Central memory CD4-positive, alpha-beta T cell (primary cell): ENCODE measurements at places on chromosomes 6 and 20.

DNA sequence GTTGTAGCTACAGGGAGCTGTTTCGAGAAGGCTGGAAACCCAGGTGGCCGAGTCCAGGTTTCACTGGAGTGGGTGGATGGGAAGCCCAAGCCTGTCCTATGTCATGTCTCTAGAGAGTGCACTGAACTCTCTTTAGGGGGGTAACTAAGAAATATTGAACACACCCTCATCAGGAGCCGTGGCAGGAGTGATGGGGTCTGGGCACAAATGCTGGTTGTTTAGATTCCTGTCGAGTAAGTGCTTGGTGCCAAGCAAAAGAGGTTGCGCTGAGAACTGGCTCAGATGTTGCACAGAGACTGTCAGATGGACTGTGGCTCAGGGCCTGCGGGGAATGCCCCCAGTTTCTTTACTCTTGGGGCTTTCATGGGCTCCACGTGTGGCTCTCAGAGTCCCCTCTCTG is 7.3 kb upstream of the FAM209A start:
- DNase-seq = no peak

DNA sequence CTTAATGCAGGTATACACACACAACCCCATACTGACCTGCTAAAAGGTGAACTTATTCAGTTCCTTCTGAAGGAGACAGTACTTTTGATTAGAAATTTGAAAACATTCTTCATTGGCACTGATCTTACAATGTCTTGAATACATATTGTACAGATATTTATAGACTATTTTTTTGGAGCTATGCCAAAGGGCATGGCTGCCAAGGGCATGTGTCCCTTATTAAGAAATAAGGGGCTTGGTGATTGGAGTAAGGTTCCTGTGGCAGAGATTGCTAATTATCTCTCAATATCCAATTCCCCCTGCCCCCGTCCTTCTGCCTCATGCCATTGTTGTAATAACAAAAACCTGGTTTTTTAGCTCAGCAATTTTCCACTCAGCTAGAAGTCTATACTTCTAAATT is 355.9 kb downstream of the FARS2 start:
- DNase-seq = no peak

- no peak for DNase-seq
Observed at GRCh38 chr6:47203266-47203937, 106.3 kb downstream of the TNFRSF21 start.

GRCh38 chr6:5670811-5671561 is 335.7 kb downstream of the NRN1 start:
- DNase-seq = peak; percentile 1

- no peak for DNase-seq
Observed at GRCh38 chr20:11376998-11377397, 540.7 kb upstream of the BTBD3 start.

DNA sequence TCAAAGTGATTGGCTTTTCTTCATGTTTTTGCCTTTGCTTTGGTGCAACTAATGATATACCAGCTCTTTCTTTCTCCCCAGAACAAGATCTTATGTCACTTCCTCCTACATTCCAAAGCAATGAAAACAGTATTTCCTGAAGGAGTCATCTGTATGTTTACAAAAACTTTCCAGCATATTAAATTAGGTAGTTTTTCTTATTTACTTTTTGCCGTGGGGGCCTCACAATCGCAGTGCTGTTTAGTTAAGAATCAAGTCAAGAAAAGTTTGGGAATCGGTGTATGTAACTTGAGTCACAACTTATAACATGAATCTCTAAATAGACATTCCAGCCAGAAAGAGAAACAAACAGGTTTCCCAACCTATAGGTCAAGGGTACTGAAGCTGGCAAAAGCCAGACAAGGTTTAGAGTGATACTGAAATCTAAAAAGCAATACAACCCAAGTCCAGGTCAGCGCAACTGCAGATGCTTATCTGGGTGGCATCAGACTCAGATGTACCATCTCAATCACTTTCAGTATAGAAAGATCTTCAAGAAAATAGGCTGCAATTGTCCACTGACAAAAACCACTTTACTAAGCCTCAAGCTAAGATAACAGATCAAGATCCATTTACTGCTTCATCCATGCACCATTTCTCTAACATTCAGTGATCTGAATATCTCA is 63.6 kb downstream of the IPCEF1 start:
- no peak for DNase-seq

DNA sequence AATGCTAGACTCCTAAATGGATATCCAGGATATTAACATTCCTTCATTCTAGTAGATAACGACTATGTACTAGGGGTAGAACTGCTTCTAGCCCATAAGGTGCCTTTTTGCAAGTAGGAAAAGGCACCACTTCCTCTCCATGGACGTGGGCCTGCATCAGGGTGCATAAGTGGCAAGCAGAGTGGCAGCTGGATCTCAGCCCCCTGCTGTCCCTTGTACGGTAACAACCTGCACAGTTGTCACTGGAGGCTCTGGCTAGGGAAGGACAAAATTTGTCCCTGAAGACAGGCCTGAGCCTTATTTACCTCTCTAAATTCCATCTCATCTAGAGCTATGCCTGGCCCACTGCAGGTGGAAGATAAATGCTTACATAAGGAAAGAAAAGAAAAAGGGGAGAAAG is 42.5 kb upstream of the SAYSD1 start:
- DNase-seq = no peak

- no peak for DNase-seq
Observed at GRCh38 chr20:4070323-4071177, 55.2 kb upstream of the RNF24 start.

GRCh38 chr20:4435225-4435624 is 286.5 kb upstream of the PRND start:
- DNase-seq = no peak

GRCh38 chr6:130994319-130995097 is 68.5 kb downstream of the EPB41L2 start:
- DNase-seq = no peak

DNA sequence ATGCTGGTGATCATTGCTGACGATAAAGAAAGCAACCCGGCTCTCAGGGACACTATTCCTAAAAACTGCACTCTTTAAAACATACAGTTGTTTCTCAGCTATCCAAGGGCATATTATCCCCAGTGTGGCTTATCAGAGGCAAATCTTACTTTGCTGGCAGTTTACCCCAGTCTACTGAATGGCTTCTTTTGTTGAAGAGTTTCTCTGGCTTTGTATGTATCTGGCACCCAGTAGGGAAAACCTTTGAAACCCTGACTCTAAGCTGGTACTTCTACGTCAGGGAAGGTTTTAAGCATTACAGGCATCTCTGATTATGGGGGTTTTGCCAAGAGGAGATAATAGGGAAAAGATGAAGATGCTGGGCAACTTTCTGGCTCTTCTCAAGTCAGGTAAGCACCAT is 637.6 kb upstream of the CHD6 start:
- no peak for DNase-seq

DNA sequence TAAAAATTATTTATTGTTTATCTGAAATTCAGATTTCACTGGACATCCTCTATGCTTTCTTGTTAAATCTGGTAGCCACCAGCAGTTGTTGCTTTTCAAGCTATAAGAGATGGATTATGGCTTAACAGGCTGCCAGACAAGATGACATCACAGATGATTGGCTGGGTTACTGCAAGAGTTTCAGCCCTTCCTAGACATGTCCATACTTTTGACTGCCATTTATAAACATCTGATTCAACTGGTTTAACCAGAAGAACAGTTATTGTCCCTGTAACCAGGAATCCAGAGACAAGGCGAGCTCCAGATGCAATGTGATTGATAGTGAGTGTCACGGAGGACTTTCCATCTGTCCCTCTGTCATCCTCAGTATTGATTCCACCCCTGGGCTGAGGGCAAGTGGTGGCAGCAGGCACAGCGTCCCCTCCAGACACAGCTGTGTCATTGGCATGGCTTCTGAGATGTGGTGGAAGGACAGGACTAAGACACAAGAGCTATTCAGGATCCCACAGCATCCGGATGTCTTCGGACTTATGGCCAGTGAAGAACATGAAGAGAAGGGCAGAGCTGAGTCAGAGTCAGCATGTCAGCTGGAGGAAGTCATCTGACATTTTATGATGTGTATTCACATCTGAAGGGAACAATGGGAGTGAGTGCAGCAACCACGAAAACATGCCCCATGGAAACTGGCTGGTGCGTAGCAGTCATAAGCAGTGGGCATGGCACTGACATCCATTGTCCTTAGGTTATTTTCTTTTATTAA is 284.5 kb upstream of the CDYL start:
- no peak for DNase-seq

- DNase-seq = no peak
Observed at GRCh38 chr6:130720076-130720715, 107.0 kb upstream of the SMLR1 start.

- no peak for DNase-seq
Observed at GRCh38 chr20:63522091-63522868, 1.7 kb downstream of the PPDPF start.

DNA sequence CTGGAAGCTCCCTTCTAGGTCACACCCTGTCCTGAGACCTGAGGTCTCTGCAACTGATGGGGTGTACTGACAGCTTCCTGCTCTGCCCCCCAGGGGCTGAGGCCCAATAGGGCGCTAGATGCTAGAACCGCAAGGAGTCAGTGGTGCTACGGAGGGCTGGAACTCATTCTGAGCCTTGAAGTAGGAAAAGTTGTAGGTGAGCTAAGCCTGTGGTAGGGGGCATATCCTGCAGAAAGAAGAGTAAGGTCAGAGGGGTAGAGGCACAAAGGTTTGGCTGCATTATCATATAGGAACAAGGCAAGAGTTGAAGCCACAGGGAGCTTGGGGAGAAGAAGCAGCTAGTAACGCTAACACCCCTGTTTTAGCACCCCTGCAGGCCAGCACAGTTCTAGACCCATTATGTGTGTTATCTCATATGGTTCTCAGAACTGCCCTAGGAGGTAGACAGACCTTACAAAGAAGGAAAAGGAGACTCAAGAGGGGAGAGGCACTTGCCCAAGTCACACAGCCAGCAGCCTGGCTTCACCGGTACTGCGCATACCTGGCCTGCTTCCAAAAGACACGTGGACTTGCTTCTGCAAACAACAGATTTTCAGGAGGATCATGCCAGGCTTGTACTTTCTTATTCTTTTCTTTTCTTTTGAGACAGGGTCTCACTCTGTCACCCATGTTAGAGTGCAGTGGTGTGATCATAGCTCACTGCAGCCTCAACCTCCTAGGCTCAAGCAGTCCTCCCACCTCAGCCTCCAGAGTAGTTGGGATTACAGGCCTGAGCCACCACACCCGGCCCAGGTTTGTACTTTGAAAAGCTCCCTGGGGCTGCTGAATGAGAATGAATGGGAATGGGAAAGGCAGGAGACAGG is 156.1 kb downstream of the MRPL14 start:
- DNase-seq = no peak
